ENCODE measurements at places on chromosomes 6 and 20.

DNA sequence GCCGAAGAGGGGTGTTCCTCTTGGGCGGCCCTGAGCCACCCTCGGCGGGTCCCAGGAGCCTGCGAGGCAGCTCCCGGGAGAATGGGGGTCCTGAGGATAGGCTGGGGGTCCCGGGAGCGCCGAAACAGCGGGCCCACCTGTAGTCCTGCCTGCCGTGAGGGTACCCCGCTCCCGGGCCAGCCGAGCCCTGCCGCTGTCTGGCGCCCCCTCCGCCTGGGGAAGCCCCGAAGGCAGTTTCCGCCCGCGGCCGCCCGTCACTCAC, 280 bp downstream of the SPATA2 start:
- no peak for DNase-seq

GRCh38 chr6:119184008-119184648, 105.7 kb upstream of the FAM184A start:
- DNase-seq: peak; percentile 3

- DNase-seq: no peak
Measured at GRCh38 chr6:26623339-26623859, 26.6 kb downstream of the ABT1 start.

GRCh38 chr20:38515631-38516030, 43.0 kb downstream of the RALGAPB start:
- no peak for DNase-seq

GRCh38 chr6:89644864-89645263, 6.3 kb upstream of the LYRM2 start:
- no peak for DNase-seq

GRCh38 chr20:58755062-58755697, 62.6 kb downstream of the NPEPL1 start:
- no peak for DNase-seq

DNA sequence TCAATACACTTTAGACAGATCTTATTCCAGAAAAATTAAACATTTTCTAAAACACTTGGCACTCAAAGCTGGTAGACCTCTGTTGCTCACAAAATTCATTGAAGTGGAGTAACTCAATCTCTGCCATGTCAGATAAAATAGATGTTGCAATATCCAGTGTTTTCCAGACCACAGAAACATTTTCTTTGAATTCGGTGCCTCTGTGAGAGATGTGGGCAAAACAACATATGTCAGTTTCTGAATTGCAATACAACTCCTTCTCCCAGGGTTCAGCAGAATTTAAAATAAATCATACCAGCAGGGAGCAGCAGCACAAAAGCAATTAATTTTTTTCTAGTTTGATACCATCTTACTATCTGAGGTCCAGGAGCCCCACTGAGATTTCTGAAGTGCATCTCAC, 11.3 kb upstream of the PKHD1 start:
- peak; percentile 3 for DNase-seq

Data from ELR (cell line).